C1 segment of cervical spinal cord (tissue), 14 donors: ENCODE measurements at places on chromosomes 6 and 20.

DNA sequence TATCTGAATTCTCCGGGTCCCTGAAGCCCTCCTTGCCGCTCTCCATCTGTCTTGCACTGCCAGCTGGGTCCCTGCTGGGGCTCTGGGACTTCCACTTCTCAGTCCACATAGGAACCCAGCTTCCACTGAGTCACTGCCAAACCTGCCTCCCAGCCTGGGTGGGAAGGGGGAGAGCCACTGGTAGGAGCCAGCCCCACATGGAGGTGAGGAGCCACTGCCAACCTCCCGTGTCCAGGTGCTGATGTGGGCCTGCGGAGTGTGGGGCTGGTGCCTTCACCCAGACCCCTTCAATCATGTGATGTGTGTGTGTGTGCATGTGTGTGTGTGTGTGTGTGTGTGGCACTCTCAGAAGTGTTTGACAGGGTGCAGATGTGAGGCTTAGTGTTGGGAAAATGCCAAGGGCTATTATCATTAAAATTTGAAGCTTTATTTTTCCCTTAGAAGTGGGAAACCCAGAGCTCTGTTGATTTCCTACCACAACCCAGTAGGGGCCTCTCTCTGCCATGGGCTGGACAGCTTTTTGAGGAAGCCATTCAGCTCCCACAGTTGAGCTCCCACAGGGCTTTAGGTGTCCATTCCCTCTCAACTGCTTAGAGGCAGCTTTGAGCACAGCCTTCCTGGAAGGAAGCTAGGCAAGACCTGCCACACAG is 9.3 kb upstream of the SGK2 start:
- DNase-seq: no peak

GRCh38 chr6:89436226-89436625 is 3.3 kb downstream of the ANKRD6 start:
- DNase-seq: no peak

DNA sequence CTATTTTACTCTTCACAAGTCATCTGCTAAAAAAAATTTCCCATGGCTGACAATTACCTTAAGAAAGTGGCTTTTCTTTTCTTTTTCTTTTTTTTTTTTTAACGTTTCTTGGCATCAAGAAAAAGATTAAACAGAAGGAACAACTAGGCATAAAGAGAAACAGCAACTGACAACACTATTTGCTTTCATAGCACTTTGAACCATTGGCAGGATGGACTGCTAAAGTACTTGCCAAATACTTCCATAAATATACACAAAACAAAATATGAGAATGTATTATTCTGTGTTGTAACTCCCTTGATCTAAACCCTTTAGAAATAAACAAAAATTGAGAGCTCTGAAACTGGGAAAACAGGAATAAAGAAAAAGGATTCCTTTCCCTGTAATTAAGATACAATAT is 20.0 kb upstream of the PLN start:
- no peak for DNase-seq

DNA sequence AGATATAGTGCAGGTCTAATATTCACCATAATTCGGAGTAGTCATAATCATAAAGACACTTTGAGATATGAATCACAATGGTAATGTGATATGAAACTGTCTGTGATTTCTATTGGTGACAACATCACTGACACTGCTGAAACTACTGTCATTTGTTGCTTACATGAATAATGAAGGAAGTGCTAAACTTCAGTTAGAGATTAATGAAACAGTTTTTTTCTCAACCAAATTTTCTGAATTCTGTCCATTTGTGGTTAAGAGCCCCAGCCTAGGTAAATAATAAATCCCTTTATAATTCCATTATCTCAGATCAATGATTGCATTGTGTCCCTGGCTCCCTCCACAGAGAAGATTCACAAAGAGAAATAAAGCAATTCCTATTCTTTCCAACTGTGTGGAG is 122.6 kb downstream of the HIVEP2 start:
- no peak for DNase-seq

GRCh38 chr20:61832181-61832580 is 233.5 kb downstream of the TAF4 start:
- DNase-seq: no peak

- DNase-seq: peak; percentile 16
Measured at GRCh38 chr6:100228834-100229441, 234.9 kb upstream of the MCHR2 start.

DNA sequence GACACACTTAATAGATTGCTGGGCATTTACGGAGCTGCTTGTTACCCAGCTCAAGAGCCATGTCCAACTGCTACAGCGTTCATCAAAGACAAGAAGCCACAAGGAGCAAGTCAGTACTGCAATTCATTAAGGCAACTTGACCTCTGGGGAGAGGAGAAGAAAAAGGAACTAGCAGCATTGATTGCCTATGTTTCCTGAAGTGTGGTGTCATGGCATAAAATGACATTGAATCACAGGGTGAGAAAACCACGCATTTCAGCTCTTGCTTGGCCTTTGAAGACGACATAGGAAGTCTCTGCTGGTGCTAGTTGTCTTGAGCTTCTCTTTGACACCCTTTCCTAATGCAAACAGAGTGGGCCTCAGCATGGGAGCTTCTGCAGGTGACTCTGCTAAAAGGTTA is 139.1 kb downstream of the CDH26 start:
- no peak for DNase-seq

DNA sequence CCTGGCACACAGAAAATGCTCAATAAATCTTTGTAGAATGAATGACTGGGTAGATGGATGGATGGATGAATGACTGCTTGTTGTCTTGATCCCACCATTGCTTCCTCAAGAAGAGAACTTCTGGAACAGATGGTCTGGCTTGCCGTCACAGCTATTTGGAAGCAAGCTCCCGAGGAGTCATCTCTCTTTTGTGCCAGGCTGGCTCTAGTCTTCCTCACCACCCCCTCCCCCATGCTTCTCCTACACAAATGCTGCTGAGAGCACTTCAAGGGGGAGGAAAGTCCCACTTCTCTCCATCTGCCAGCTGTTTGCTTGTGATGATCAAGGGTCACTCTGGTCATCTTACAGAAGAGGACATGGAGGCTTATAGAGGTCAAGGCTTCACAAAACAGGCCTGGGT is 11.6 kb upstream of the KCNG1 start:
- no peak for DNase-seq

DNA sequence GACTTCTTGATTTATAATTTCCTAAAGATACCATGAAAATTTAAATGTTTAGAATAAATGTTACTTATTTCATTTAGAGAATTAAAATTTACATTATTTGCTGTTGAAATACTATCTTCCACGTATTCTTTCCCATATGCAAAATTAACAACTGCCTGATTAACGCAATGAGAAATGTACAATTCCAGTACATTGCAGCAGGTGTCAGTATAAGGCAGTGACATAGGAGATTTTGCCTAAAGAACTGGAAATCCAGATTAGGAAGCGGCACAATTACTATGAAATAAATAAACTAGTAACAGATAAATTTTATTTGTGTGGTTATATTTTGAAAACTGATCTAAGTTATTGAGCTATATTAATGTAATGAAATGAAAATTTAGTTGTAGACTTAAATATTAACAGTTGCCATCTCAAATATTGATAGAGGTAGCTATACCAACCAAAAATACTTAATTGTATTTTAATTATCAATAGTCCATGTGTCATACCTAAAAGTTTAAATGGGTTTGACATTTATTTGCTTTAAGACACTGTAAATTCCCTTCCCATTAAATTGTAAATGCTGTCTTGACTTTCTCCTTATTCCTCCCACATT is 300.2 kb downstream of the UTRN start:
- no peak for DNase-seq

DNA sequence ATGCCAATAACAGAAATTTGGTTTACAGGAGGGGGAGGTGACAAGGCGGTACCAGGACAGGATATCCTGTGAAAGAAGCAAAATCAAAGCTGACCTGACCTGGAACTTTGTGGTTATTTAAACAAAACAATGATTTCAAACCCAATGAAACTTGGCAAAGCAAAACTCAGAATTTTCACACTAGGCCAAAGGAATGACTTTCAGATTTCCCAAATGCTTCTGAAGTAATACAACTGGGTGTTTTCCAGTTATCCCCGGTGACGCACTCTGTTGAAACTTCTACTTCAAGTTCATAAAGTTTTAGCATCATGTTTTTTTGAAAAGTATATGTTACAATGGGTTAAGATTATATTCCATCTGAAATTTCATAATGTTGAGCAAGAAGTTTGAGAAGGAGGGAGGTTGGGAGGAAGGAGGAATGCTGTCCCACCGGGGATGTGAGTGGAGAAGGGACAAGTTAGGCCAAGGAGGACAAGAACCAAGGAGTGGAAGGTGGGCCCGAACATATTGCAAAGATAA is 78.1 kb upstream of the TRAF3IP2 start:
- DNase-seq: no peak

DNA sequence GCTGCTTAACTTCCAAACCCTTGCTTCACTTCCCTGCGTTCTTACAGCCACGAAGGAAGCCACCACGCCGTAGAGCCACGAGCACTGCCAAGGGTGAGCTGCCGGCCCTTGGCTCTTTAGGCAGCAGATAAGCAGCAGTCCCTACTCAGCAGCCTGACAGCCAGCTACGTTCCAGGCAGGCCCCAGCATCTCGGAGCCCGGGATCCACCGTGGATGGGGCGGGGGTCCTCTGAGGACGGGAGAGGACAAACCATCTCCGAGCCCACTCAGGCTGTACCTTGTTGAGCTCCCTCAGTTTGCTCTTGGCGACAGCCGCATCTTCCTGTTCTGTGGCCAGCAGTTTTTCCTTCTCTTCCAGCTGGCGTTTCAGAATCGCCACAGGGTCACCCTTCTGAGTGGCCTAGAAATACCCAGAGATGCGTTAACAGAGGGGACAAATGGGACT is 40.5 kb downstream of the RRBP1 start:
- no peak for DNase-seq

- DNase-seq: no peak
Measured at GRCh38 chr20:62774762-62775161, 21.5 kb upstream of the MRGBP start.

DNA sequence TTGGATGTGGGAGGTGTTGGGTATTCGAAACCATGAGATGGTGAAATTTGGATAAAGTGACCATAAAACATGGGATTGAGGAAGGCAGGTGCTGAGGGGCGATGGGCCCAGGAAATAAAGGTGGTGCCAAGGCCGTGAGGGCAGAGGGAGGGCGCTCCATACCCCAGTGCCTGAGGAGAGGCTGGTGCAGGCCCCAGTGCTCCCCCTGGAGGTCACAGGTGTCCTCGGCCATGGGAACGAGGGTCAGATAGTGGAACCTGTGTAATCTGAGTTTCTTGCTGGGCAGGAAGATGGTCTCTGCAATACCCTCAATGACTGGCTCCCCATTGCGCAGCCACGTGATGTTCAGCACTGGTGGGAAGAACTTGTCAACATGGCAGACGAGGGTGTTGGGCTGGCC is 16.2 kb downstream of the HLA-DPB1 start:
- no peak for DNase-seq

DNA sequence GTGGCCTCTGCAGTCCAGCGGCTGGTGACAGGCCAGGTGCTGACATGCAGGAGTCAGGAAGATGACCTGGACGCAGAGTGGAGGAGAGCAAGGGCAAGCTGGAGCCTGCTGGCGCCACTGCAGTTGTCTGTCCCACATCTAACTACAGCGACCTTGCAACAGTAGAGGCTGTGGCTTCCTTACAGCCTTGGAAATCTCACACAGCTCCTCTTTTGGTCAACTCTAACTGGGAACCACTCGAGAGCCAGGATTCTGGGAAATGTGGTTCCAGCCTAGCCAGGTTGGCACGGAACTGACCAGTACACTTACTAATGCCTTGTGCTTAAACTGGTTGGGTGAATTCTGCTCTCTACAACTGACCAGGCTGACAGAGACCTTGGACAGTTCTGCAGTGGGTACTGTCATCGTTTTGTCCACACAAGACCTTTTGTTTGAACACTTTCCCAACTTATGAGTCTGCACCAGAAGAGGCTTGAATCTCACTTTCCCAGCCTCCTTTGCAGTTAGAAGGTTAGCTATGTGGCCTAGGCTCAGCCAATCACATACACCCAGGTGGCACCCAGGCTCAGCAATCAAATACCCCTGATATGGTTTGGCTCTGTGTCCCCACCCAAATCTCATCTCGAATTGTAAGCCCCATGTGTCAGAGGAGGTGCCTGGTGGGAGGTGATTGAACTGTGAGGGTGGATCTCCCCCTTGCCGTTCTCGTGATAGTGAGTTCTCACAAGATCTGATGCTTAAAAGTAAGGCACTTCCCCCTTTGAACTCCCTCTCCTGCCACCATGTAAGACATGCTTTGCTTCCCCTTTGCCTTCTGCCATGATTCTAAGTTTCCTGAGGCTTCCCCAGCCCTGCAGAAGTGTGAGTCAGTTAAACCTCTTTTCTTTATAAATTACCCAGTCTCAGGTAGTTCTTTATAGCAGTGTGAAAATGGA is 153.5 kb downstream of the ZMYND8 start:
- DNase-seq: no peak

DNA sequence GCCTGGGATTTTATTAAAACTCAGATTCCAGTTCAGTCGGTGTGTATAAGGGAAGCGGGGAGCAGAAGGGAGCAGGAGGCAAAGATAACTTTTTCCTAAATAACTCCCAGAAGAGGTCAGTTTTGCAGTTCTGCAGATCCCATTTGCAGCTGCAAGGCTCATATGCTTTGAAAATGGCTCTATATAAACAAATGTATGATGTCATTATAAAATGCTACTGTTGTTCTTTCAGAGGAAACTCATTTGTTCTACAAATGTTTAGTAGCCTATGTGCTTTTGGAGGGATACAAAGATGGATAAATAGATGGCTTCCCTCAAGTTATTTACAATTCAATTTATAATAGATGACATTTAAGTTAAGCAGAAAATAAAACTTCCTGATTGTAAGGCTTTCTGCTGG is 29.2 kb upstream of the DSP start:
- no peak for DNase-seq

GRCh38 chr20:17995967-17996819 is 27.4 kb downstream of the MGME1 start:
- no peak for DNase-seq
